PC-9 (cell line): ENCODE measurements at places on chromosomes 16 and 17. TPM values are rescaled to one million over a fixed set of nuclear protein-coding genes. Genes with fewer than 3 reads are reported as not detected.

The CD7 gene
- 0.48 and 0.68 TPM in 2 replicates for total RNA-seq

The GRB7 gene
- 49.1 and 55.9 TPM in 2 replicates for total RNA-seq

The ADGRG1 gene
- total RNA-seq, result 105 and 131 TPM in 2 replicates

The KRTAP4-3 gene
- total RNA-seq, result not detected in 2 replicates

The CIBAR2 gene
- total RNA-seq, result not detected in 2 replicates

The VASN gene
- total RNA-seq, result 45.3 and 49.8 TPM in 2 replicates

DNA sequence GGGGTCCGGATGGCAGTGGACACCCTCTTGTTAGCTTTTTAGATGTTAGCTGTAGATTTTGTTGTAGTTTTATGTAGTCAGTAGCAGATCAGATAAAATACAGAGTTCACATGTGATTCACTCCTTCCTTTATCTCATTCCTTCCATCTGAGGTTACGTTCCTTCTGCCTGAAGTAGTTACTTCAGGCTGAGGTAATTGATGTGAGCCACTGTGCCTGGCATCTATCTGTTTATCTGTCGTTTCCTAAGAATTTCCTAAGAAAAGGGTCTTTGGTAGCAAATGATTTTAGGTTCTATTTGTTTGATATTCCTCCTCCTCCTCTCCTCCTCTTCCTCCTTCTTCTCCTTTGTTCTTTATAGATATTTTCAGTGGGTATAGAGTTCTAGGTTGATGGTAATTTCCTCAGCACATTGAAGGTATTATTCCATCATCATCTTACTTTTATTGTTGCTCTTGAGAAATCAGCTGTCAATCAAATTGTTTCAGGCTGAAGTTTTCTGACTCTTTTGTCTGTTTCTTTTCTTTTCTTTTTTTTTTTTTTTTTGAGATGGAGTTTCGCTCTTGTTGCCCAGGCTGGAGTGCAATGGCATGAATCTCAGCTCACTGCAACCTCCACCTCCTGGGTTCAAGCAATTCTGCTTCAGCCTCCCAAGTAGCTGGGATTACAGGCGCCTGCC is 29.6 kb upstream of the FBXO47 start:
- no peak for DNase-seq
- peaks cover 8% of the 10 kb centered on the region for H3K4me1 ChIP-seq
- no peaks in the 10 kb centered on the region for H3K36me3 ChIP-seq
- H3K4me3 ChIP-seq, result no peak overlapping the region

DNA sequence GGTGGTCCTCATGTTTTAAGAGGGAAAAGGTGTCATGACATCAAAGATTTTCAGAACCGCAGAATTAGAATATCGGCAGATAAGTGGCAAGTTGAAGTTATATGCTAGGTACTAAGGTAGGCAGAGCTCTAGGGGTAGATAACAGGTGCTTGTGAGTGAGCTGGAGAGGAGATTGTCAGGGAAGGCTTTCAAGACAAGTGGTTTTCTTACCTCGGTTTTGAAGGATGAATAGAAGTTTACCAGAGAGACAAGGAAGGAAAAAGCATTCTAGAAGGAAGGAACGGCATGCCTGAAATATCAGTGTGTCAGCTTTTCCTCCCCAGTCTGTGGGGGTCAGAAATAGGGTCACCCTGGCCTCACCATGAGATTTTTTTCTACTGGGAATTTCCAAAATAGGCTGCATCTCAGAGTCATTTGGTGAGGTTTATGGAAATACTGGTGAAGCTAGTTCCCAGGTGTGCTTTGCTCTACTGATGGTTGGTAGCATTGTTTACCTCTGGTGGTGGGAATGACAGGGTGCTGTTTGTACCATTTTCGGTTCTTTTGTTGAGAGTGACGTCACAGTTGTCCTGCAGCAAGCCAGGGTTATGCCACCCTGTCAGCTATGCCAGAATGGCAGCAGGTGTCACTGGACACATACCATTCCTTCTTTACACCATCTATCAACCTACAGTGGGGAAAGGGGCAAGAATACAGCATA is 112.5 kb downstream of the MSI2 start:
- no peaks in the 10 kb centered on the region for H3K36me3 ChIP-seq
- H3K27me3 ChIP-seq, result peaks cover 2% of the 10 kb centered on the region; the same call in 1 of the 2 replicates
- no peak overlapping the region for H3K4me3 ChIP-seq
- peaks cover 55% of the 10 kb centered on the region for H3K4me1 ChIP-seq

DNA sequence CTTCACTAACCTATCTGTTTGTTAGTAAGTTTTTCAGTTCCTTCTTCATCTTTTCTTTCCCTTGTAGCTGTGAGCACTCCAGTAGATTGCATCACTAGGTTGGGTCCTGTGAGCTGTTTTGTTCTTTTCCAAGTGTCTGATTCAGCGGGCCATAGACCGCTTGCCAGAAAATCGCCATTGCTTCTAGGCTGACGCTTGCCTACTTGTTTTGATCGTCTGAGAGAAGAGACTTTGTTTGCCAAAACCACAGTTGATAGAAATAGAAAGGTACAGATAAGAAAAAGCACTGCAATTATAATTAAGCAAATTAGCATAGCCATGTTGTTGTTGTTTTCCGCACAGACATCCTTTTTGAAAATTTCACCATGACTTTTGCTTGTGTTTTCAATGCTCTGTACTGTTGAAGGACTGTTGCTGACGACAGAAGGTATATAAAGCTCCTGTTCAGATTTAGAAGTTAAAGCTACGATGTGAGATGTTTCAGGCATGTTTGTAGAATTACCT is 3.1 kb downstream of the EVI2A start:
- H3K36me3 ChIP-seq, result no peaks in the 10 kb centered on the region
- H3K4me3 ChIP-seq, result no peak overlapping the region
- no peak for DNase-seq
- H3K27me3 ChIP-seq, result no peaks in the 10 kb centered on the region
- H3K27ac ChIP-seq, result no peak overlapping the region
- peaks cover 15% of the 10 kb centered on the region for H3K4me1 ChIP-seq

- no peaks in the 10 kb centered on the region for H3K36me3 ChIP-seq
- no peaks in the 10 kb centered on the region for H3K4me1 ChIP-seq
- no peak overlapping the region for H3K27ac ChIP-seq
- no peak for DNase-seq
- H3K27me3 ChIP-seq, result peaks cover 6% of the 10 kb centered on the region; the same call in 1 of the 2 replicates
Measured at GRCh38 chr17:3927628-3928340, 11.5 kb upstream of the P2RX1 start.

DNA sequence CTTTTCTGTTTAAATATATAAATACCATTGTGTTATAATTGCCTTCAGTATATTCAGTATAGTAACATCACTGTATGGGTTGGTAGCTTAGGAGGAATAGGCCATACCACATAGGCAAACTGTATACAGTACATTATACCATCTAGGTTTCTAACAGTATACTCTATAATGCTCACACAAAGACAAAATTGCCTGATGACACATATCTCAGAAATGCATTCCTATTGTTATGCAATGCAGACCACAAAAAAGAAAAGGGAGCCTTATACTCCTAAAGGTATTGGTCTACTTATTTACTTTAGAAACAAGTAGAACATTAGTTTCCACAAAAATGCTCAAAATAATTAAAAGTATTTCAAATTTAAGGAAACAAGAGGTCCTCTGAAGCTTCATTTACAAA is 47.9 kb downstream of the SETD6 start:
- peaks cover 31% of the 10 kb centered on the region for H3K36me3 ChIP-seq
- H3K4me3 ChIP-seq, result no peak overlapping the region
- peaks cover 13% of the 10 kb centered on the region for H3K4me1 ChIP-seq
- peak; percentile 76 for DNase-seq
- H3K27ac ChIP-seq, result peak overlapping the region; percentile 13; the same call in 1 of the 2 replicates
- no peaks in the 10 kb centered on the region for H3K27me3 ChIP-seq

DNA sequence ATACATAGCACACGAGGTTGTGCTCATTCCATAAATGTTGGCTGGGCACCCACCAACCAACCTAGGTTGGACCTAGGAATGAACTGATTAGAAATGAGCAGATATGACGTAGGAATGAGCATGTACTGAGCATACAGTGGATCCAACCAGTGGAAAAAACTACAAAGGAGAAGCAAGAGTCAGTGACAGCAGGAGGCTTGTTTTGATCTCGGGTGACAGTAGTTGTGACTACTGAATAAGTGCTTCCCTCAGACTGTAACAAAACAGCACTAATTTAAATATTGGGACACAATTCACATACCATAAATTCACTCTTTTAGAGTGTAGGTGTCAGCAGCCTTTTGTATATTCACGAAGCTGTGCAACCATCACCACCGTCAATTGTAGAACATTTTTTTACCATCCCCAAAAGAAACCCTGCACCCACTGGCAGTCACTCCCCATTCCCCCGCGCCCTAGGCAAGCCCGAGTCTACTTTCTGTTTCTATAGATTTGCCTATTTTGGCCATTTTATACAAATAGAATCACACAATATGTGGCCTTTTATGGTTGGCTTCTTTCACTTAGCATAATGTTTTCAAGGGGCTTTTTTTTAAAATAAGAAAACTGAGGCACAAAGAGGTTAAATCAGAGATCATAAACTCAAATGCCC is 7.0 kb downstream of the VAC14 start:
- no peaks in the 10 kb centered on the region for H3K4me1 ChIP-seq
- no peak overlapping the region for H3K4me3 ChIP-seq
- peaks cover 10% of the 10 kb centered on the region; the same call in 1 of the 2 replicates for H3K36me3 ChIP-seq
- no peaks in the 10 kb centered on the region for H3K27me3 ChIP-seq

DNA sequence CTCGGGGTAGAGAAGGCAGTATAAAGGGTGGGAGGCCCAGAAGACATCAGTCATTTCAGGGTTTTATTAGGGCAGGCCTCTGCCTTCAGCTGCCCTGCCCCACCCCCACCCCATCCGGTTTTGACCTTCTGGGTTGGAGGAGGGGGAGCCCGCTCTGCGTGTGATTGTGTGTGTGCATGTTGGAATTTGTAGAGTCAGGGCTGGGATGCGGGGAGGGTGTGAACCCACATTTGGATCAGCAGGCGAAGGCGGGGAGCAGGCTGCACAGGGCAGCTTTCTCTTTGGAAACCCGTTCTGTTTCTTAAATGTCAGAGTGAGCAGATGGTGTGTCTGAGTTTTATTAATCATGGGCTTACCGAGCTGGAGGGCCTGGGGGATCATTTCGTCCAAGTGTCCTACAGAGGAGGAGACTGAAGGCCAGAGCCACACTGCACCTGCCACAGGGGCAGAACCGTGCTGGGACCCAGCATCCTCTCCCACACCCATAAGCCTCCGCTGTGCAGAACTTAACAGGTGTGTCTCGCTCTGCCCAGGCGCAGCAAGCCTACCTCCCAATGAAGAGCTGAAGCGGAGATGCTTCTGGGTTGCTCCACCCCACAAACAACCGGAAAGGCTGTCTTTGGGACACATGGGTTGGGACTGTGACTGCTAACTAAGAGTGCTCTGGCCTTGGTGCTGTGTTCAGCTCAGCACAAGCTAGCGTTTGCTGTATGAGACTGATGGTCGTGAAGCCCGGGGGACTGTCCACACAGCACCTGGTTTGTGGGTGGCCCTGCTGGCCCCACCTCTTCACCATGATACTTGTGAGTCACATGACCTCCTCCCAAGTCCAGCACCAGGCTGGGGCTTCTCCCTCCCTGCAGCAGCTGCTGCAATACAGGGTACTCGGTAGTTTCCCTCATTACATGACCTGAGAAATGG is 70.9 kb upstream of the GSE1 start:
- H3K27ac ChIP-seq, result no peak overlapping the region
- no peak overlapping the region for H3K4me3 ChIP-seq
- no peak for DNase-seq
- peaks cover 7% of the 10 kb centered on the region; the same call in 1 of the 2 replicates for H3K4me1 ChIP-seq
- no peaks in the 10 kb centered on the region for H3K27me3 ChIP-seq

GRCh38 chr16:46922239-46922638 is 38.1 kb downstream of the GPT2 start:
- H3K27ac ChIP-seq, result no peak overlapping the region
- H3K4me3 ChIP-seq, result no peak overlapping the region
- H3K4me1 ChIP-seq, result no peaks in the 10 kb centered on the region
- no peak for DNase-seq
- peaks cover 31% of the 10 kb centered on the region for H3K36me3 ChIP-seq
- no peaks in the 10 kb centered on the region for H3K27me3 ChIP-seq

- H3K27ac ChIP-seq, result no peak within 1 kb of the TSS
- H3K4me1 ChIP-seq, result no peaks in the 10 kb centered on the region
- H3K36me3 ChIP-seq, result no peaks in the 10 kb centered on the region
- DNase-seq, result peak; percentile 36
Measured at GRCh38 chr17:80101011-80101945, at the start of gene GAA. Gene GAA (plus strand): TSS chr17:80101581. CDS start chr17:80104587, 3,006 bp downstream.

DNA sequence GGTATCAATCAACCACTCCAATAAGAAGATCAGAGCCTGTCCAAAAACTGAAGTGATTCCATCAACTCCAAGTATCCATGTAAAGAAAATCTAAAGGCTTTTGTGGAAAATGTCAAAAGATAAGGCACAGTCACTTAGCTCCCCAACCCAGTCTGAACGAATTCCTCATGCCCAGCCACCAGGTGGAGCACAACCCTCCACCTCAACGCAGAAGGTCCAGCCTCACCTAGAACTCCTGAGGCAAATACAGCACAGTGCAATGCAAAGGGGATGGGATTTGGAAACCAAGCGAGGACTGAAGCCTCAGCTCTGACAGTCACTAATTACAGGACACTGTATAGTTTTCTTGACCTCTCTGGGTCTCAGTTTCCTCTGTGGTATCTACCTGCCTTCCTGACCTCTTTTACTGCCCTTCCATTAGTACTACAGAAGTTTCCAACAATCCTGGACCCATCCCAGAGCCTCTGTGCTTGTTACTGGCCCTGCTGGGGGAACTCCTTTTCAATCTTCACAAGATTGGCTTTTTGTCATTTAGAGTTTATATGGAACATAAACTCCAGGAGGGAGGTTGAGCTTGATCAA is 2.0 kb downstream of the NCBP3 start:
- H3K4me1 ChIP-seq, result peaks cover 12% of the 10 kb centered on the region
- DNase-seq, result peak; percentile 59
- H3K36me3 ChIP-seq, result peaks cover 8% of the 10 kb centered on the region; the same call in 1 of the 2 replicates
- H3K27me3 ChIP-seq, result no peaks in the 10 kb centered on the region

GRCh38 chr16:4319454-4320421 is 3.9 kb downstream of the GLIS2 start:
- no peak overlapping the region for H3K4me3 ChIP-seq
- no peaks in the 10 kb centered on the region for H3K27me3 ChIP-seq
- H3K27ac ChIP-seq, result no peak overlapping the region
- no peaks in the 10 kb centered on the region for H3K36me3 ChIP-seq
- peaks cover 17% of the 10 kb centered on the region for H3K4me1 ChIP-seq
- DNase-seq, result no peak

DNA sequence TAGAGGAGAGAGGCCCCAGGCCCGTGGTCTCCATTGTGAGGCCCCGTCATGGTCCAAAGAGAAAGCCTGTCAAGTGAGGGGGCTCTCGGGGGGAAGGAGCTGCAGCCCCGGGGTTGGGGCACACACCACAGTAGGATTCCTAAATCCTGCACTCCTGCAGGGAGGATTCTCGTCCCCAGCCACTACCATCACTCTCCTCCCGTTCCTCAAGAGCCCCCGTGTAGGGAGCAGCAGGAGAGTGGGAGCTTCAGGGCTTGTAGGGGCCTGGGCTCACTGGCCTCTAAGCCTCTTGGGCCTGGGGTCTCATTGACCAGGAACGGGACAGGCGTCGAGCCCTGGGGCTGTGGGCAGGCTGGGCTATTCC is 821 bp downstream of the C16orf86 start:
- no peaks in the 10 kb centered on the region for H3K36me3 ChIP-seq
- no peak for DNase-seq
- H3K4me1 ChIP-seq, result no peaks in the 10 kb centered on the region
- H3K27me3 ChIP-seq, result no peaks in the 10 kb centered on the region
- no peak overlapping the region for H3K27ac ChIP-seq
- H3K4me3 ChIP-seq, result no peak overlapping the region
